SHP77 (cell line): ENCODE measurements at places on chromosomes 16 and 17.

DNA sequence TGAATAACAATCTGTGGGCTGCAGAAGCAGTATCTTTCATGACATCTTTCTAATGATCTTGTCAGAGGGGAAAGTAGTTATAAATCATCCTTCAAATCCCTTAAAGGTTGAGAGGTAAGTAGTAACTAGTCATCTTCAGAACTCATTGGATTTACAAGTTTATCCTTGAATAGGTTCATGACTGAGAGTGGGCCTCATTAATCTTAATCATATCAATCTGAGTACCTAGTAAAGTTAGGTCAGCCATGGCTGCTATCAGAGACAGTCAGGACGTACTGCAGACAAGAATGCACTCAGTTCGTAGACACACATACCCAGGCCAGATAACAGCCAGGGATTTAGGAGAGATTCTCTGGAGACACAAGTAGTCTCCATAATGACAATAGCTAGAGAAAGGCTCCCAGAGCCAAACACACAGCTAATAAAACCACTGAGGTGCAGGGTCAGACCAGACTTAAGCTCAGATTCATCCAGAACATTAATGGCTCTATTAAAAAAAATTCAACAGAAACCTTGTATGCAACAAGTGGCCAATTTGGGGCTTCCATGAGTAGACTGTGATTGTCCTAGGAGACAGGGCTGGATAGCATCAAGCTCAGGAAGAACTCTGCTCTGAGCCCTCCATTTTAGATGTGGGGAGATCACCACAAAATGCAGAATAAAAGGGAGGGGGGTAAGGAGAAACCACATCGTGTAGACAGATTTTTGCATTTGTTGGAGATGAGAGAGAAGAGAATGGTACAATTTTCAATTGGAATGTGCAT, 65.8 kb downstream of the TBX4 start:
- no peak for DNase-seq

DNA sequence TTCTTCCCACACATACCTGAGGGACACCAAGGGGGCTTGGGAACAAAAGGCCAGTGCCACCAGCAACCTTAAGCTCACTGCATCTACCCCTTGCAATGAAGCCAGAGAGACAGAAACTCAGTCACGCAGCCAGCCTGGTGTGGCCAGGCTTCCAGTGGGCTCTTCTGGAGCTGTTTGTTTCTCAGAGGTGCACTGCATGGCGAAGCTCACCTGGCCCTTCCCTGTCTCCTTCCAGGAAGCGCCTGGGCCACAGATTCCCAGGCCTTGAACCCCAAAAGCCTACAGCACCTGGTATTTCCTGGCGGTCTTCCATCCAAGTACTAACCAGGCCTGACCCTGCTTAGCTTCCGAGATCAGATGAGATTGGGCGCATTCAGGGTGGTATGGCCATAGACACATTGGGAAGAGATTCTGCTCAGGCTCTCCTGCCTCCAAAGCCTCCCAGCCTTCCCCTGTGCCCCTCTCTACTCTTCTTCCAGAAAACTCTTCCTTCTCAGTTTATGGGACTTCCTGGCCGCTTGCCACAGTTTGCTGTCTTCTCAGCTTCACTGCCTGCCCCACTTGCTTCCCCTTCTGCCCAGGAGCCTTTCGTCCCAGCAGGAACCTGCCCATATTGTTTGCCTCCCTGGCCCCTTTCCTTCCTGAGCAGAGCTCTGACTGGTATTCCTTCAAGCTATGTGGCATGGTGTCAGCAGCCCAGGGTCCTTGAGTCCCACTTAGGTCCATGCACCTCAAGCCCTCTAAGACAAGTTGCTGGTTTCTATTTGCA, 1.6 kb downstream of the CISD3 start:
- no peak for DNase-seq

GRCh38 chr16:35195173-35195863, 1735.9 kb downstream of the TP53TG3F start:
- peak; percentile 64 for DNase-seq

GRCh38 chr17:82112914-82113311, 14.9 kb upstream of the FASN start:
- DNase-seq: no peak

DNA sequence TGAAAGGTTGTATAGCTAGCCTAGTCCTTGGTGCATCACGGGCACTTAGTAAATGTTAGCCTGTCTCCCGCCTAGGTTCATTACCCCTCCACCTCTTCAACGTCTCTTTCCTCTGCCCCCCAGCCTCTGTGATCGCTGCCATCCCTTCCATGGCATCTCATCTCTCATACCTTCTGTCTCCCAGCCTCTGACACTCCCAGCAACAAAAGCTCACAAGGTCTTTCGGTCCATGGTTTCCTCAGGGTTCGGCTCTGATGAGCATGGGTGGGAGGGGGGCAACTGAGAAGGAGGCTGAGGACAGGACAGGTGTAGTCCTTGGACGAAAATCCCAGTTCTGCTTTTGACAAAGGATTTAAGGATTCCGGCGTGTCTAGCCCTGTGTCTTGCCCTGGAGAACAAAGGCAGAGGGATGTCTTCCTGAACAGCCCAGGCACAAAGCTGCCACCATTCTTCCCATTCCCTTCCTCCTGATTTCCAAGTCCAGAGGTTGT, 16.7 kb downstream of the CCR7 start:
- DNase-seq: no peak

DNA sequence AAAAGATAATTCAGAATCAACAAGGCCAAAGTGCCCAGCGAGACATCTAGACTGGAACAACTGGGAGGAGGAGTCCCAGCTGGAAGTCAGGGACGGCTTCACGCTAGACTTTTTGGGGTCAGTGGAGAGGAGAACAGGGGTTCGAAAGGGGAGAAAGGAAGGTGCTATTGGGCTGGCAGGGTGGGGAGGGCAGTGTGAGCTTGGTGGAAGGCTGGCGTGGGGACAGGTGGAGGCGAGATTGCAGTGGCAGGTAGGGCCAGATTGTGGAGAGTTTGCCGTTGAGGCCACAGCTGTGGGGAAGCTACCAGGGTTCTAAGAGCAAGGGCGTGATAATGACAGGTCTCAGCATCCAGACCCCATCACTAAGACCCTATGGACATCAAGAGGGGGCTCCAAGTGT, 10.5 kb downstream of the SDK2 start:
- DNase-seq: no peak

GRCh38 chr16:49617016-49617629, 238.8 kb downstream of the ZNF423 start:
- DNase-seq: no peak

- DNase-seq: no peak
These were observed 2.0 kb upstream of the RHBDL1 start for GRCh38 chr16:673399-673991.

DNA sequence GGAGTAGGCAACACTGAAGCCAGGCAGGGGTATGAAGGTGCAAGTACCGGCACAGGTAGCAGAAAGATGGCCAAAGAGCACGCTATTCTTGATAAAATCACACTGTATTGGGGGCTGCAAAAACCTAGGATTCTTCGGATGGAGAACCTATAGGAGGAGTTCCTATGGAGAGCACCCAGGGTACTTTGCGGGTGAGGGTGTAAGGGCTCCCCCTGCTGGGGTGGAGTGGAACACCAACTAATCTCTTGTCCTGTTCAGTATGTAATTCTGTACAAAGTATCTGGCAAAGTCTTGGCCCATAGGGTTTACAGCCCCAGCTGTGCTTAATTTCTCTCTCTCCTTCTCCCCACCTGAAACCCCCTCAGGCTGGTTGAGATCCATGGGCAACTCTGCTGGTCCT, 393.1 kb upstream of the ASIC2 start:
- no peak for DNase-seq

GRCh38 chr16:89397331-89397861, 93.0 kb downstream of the ANKRD11 start:
- no peak for DNase-seq

DNA sequence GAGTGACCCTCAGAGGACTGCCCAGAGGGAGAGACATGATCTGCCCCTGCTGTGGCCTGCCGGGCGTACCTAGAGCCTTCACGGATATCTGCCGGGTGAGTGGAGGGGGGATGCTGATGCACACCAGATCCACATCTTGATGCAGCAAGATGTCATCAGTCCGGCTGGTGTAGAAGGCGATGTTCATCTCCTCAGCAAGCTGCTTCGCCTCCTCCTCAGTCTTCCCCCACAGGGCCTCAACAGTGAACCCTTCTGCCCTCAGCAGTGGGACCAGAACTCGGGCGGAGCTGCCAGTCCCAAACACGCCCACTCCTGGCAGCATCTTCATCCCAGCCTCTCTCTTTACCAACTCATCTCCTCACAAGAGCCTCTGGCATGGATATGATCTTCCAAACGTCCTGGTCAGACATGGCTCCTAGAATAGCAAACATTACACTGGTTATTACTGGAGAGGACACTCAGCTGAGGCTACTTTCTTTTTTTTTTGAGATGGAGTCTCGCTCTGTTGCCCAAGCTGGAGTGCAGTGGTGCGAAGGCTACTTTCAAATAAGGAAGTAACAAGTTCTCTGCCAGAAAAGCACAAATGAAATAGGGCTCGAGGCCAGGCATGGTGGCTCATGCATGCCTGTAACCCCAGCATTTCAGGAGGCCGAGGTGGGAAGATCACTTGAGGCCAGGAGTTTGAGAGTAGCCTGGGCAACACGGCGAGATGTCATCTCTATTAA, 18.9 kb downstream of the C16orf86 start:
- DNase-seq: no peak

DNA sequence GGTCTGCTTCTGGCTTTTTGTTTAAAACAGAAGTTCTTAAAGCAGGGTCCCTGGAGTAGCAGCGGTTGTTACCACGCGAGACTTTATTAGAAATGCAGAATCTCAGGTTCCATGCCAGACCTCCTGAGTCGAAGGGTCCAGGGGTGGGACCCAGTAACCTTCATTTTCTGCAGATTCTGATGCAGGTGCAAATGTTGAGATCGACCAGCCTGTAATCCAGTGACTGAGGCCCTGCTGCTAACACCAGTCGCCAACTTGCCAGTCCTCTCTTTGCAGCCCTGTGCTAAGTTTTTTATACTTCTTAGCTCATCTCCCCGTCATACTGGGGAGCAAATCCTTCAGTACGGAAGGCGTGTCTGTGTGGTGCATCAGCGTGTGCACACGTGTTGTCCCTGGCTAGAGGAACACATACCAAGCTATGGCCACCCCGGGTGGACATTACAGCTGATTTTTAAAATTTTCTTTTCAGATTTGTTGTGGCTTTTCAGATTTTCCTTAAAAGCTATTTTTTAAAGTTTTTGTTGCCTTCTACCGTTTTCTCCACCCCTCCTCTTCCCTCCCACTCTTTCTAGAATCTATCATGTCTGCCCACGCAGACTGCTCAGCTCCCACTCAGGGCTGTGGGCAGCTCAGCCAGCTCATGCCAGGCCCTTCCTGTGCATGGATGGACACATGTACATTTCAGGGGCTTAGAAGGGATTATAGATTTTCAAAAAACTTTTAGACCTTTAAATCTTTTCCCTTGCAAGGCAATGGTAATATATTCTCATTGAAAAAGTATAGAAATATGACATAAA, 57.7 kb downstream of the MEAK7 start:
- DNase-seq: no peak

GRCh38 chr16:30697264-30698138, 1.5 kb upstream of the SRCAP start:
- DNase-seq: peak; percentile 98

DNA sequence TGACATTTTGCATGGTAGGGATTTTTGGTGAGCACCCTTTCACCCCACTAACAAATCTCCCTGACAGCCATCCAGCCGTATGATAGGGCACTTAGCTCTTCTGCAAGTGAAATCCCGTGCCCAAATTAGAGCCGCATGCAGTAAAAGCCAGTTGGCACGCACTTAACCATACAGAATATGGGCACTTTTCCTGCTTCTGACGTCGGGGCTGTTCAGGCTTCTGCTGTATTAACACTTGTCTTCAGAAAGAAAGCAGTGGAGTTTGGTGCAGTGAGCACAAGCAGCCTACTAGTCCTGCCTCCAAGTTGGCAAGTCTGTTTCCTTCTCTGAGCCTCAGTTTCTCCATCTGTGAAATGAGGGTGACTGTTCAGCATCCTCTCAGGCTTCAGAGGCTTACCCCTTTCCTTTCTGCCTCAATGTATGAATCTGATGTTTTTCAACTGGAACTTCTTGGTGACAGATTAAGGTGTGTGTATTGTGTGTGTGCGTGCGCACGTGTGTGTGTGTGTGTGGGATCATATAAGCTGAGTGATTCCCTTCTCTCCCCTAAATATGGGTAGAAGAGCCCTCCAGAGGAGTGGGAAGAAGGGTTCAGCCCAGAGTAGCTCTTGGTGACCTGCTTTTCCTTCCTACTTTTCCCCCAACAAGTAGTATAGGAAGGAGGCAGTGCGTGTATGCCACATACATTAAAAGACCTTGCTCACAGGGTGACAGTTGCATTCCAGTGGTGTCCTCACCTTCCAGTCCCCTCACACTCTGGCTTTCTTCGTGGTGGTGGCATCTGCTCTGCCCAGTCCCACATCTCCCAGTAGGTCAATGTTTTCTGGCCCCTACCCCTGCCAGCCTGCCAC, 19.0 kb downstream of the IGF2BP1 start:
- no peak for DNase-seq

GRCh38 chr16:70663524-70664324, 17.4 kb downstream of the IL34 start:
- DNase-seq: no peak

DNA sequence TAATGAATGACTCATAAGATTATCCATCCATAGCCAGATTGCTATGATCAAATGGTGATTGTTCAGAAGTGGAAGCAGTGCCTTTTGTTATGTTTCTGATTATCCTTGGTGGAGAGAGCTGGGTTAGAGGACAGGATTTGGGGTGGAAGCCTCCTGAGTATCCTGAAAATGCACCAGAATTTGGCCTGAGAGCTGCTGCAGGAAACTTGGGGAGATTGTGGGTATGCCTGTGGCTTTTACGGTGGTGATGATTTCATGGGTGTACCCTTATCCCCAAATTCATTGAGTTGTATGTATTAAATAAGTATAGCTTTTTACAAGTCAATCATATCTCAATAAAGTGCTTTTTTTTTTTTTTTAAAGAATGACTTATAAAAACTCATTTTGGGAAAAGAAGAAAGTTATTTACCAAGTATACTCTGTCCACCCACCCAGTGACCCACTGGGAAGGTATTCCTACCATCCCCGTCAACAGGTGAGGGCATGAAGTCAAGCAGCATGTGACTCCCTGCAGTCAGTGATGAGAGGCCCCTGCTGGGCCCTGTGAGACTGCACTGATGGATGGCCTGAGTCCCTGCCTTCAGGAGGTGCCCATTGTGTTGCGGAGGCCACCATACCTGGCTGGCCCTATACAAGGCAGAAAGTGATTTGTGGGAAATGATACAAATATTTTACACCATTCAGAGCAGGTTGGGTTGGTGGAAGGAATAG, 28.4 kb downstream of the NKD1 start:
- no peak for DNase-seq

DNA sequence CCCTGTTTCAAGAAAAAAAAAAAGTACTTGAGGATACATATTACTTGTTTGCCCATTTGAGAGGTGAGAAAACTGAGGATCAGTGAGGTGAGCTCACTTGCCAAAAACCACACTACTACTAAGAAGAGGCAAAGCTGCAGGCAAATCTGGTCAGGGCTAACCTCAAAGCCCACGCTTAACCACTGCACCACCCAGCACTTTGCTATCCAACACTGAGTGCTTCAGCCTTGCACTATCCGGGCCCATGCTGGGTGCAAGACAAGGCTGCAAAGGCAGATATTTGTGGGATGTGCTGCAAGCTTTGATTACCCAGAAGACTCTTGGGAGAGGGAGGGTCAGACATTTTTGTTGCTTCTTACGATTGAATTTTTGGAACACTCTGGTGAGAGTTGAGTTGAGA, 23.6 kb upstream of the NLRP1 start:
- DNase-seq: no peak

GRCh38 chr17:13576661-13577526, 24.8 kb downstream of the HS3ST3A1 start:
- DNase-seq: no peak
